ENCODE measurements at places on chromosomes 7 and 10. TPM values are rescaled to one million over a fixed set of nuclear protein-coding genes. Genes with fewer than 3 reads are reported as not detected.

- DNase-seq = no peak
Measured at GRCh38 chr10:98080494-98080893, 50.1 kb upstream of the CRTAC1 start.

GRCh38 chr10:46285966-46286620 lies 704 bp upstream of the ANTXRL start:
- DNase-seq = no peak

- no peak for DNase-seq
Measured at GRCh38 chr10:128697437-128697836, 571.2 kb upstream of the MKI67 start.

GRCh38 chr10:30254926-30255325 lies 94.2 kb downstream of the MTPAP start:
- DNase-seq = no peak

- no peak for DNase-seq
Measured at GRCh38 chr7:150990416-150991186, at the start of gene NOS3. Gene NOS3 (plus strand): TSS chr7:150991017. CDS start chr7:150993804, 2,787 bp downstream.

- peak; percentile 6 for DNase-seq
Measured at GRCh38 chr7:271266-272107, 18.5 kb upstream of the FOXL3 start.

GRCh38 chr7:14960721-14961120 lies 58.2 kb upstream of the DGKB start:
- DNase-seq = no peak

- peak; percentile 5 for DNase-seq
Measured at GRCh38 chr10:89523274-89523673, 12.1 kb downstream of the SLC16A12 start.

DNA sequence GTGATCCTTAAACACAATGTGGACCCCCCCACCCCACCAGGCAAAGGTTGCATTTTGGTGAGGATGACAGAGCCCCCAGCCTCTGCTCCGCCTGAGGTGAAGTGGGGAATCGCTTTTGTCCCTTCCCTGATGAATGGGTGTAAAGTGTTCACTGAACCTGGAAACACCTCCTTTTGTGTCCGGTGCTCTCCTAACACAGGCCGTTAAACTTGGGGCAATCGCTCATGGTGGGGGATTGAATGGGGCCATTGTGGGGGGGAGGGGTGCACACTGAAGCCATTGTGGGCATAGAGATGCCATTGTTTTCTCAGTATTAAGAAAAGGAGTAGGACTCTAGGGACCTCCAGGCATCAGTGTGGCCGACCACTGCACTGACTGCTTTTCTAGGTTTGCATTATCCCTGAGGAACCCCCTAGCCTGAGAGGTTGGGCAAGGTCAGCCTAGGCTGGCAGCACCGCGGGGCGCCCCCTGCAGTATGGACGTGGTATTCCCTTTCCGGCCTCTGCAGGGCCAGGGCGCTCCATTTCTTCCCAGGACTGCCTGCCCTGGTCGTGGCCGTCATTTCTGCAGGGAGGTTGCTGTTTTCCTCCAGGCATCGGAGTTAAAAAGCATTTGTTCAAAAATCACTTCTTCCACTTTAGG lies 158.3 kb downstream of the TCF7L2 start:
- no peak for DNase-seq

DNA sequence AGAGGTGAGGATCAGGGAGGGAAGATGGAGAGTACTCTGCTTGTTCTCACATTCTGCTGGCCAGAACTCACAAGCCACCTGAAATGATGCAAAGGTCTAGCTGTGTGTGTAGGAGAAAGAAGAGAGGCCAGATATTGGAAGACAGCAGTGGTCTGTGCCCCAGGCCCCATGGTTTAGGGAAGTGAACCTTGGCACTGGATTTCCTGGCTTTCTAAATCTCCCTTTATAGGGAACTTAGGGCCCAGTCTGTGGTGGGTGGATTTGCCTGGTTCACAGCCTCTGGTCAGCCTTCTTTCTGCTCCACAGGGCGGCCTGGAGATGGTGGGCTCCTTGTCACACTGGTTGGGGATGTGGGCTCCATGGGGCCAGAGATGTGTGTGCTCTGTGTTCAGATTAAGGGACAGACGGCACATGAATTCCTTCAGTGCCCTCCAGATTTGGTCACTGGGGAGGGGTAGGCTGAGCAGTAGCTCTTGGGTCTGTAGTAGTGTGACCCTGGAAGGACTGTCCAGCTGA lies 9.5 kb upstream of the SH2D4B start:
- no peak for DNase-seq

- no peak for DNase-seq
Measured at GRCh38 chr10:7932301-7933036, 114.2 kb downstream of the TAF3 start.

DNA sequence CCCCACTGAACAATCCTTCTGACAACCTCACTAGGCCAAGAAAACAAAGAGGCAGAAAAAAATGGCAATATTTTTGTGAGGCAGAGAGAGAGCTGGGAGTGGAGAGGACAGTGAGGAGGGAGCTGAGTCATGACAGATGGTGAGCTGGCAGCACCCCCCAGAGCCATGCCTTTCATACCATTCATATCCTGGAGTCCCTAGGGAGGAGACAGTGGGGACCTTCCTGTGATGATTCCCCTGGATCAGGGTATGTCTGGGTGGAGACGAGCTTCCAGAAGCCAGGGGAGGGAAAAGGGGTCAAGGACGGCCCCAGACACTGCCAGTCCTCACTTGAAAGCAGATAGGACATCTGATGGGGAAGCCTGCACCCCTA lies 160.5 kb downstream of the ADAM12 start:
- peak; percentile 30 for DNase-seq

- no peak for DNase-seq
Measured at GRCh38 chr7:64869121-64869725, 33.9 kb upstream of the ZNF273 start.

DNA sequence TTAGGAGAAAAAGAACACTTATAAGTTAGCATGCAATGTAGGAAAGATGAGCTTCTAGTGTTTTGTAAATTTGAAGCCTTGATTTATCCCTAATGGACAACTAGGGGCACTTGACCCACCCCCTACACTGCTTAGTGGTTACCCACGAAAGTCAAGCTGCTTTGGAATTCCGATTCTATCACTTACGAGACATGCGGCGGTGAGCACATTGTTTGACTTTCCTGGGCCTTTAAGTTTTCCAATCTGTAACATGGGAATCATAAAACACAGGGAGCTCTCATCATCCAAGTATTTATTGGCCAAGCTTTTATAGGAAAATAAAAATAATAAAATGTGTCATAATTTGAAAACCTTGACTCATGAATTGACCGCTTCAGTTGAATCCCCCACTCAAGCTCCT lies 78.7 kb upstream of the PDK4 start:
- no peak for DNase-seq

DNA sequence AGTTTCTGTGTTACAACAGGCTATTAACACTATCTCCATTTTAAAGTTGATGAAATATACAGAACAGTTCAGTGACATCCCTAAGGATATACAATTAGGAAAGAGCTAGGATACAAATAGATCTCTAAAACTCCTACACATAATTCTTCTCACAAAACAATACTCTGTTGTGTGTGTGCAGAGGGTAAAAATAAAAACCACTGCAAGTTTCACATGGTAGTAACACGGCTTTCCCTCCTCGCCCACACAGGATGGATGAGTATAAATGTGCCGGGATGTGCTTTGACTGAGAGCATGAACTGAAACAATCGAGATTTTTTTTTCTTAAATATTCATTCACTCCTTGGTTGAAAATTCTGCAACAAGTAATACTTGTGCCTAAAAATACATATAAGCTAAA lies 131.5 kb upstream of the C1QL3 start:
- no peak for DNase-seq

- peak; percentile 93 for DNase-seq
Measured at GRCh38 chr7:18978108-18978495, 139.3 kb downstream of the TWIST1 start.

- DNase-seq = no peak
Measured at GRCh38 chr10:74388801-74389200, 237.8 kb downstream of the ADK start.

- no peak for DNase-seq
Measured at GRCh38 chr10:1382711-1383110, 326.5 kb downstream of the WDR37 start.

The VIPR2 gene
- not detected for total RNA-seq

The HOXA2 gene
- not detected for total RNA-seq

The DNMBP gene
- 24.9 TPM for total RNA-seq

The EGFR gene
- 64.3 TPM for total RNA-seq

The SLC13A1 gene
- total RNA-seq = not detected

The LRMDA gene
- total RNA-seq = not detected

The ADRA2A gene
- total RNA-seq = not detected

The OR2A5 gene
- total RNA-seq = not detected

The SFXN3 gene
- total RNA-seq = 57.2 TPM

The CTTNBP2 gene
- not detected for total RNA-seq

The TMUB1 gene
- total RNA-seq = 52.0 TPM

The AGAP4 gene
- total RNA-seq = 4.7 TPM

The CPA1 gene
- total RNA-seq = not detected

All from HFFc6 (cell line).